Stimulated activated CD4-positive, alpha-beta T cell treated with anti-CD3 and anti-CD28 coated beads, Interleukin-12 subunit alpha, Interleukin-12 subunit beta, amount 100 ng/mL, for 24 hours (primary cell): ENCODE measurements at places on chromosomes 11 and 22.

GRCh38 chr11:10314199-10315072, 9.6 kb downstream of the ADM start:
- DNase-seq, result no peak

GRCh38 chr11:110219006-110219785, 77.2 kb downstream of the RDX start:
- no peak for DNase-seq

DNA sequence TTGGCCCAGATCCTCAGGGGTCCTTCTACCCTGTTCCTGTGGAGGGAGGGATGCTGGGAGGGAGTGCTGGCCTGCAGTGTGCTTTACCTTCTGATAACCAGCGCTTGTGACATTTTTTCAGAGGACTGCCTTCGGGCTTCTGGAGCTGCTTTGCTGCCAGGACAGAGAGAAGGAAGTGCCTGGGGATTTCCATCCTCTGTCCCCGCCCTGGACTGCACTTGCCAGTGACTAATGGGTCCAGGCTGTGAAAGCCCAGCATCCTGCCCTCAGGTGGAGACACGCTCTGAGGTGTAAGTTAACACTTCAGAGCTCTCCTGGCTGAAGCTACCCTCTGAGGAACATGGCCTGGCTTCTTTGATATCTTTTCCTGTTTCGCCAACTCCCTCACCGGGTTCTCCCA, 158.7 kb upstream of the SYT13 start:
- DNase-seq, result peak; percentile 1

DNA sequence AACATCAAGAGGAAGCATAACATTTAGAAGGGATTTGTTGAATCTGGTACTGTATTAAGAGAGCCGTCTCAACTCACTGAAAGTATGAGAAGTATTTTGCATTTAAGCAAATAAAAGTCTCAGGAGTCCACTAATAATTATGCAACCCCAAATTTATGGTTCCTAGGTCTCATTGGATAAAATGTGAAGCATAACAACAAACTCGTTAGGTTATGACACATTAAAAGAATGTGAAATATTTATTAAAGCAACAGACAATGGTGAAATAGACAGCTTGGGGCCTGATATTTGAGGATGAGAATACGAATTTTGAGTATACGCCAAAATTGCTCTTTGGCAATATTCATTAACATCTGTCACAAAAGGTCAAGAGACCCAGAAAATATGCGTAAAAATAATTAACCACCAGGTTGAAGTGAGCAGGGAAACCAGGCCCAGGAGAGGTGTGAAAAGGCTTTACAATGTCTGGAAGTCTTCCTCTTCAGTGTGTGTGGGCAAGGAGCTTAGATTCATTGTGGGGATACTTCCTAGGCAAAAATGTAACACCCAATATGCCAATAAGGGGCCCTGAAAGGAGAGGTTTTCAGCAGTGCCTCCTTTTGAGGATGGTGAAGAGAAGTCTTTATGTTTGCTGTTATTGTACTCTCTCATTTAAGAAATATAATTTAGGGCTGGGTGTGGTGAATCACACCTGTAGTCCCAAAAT, 89.2 kb downstream of the FDX1 start:
- no peak for DNase-seq

- no peak for DNase-seq
These were observed 97.0 kb upstream of the CD82 start for GRCh38 chr11:44468345-44468988.

DNA sequence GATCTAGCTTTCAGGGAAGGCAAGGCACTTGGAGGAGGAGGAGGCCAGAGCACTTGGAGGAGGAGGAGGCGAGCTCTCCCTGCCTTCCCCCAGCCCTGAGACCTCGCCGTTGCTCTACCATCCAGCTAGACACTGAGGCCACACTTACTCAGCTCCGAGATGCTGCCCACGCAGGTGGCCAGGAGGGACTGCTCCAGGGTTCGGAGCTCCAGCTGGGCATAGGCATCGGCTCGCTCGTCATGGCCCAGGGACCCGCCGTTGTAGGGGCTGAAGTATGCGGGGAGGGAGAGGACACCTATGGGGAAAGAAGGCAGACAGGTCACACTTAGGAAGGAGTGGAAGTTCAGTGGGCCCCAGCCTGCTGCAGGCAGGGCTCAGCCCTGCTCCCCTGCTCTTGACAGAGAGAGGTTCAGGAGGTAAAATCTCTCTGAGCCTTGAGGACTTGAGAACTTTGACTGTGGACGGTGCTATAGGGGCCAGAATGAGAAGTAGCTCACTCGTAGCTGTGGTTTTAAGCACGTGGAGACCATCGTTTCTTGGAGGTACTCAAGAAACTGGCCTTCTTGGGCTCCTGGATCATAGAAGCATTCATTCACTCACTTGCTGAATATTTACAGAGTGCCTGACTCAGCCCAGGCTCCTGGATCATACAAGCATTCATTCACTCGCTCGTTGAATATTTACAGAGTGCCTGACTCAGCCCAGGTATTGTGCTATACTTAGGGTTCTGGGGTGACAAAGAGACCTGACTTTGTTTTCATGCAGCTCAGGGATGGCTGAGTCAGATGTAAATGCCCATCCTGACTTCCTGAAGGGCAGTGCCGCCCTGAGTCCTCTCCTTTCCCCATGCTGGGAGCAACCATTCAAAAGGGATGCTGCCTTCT, 99.2 kb downstream of the NAT10 start:
- no peak for DNase-seq

- no peak for DNase-seq
These were observed 55.3 kb upstream of the BMAL1 start for GRCh38 chr11:13222285-13222684.

DNA sequence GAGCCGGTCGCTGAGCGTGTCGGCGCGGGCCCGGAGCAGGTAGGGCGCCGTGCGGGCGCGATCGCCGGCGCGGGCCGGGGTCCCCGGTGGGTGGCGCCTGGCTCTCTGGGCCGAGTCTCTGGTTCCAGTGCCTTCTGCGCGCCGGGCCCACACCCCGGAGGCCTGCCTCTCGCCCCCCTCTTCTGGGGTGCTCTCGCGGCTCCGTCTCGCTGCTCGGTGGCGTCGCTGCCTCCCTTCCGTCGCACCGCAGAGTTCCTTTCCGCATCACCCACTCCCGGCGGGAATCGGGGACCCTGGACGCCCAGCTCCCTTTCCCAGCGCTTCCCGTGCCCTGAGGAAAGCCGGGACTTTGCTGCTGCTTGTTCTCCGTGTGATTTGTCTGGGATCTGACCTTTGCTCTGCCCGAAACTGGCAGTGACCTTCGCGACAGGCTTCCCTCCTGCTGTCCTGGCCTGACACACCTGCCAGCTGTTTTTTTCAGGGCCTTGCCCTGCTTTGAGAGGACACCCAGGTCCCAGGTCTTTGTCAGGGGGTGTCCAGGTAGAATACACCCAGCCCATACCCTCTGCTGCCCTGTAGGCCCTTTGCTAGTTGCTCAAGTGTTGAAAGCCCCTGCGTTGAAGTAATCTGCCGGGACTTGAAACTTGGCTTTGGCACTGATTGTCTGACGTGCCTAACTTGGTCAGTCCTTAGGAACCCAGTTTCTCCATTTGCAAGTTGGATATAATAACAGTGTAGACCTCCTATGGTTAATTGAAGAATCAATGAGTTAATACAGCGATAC, 711 bp downstream of the FDX1 start:
- DNase-seq, result no peak

DNA sequence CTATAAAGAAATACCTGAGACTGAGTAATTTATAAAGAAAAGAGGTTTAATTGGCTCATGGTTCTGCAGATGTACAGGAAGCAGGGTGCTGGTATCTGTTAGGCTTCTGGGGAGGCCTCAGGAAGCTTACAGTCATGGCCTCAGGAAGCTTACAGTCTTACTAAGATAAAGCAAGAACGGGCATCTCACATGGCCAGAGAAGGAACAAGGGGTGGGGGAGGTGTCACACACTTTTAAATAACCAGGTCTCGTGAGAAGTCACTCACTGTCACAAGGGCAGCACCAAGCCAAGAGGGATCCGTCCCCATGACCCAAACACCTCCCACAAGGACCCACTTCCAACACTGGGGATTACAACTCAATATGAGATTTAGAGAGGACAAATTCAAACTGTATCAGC, 192.8 kb upstream of the B3GAT1 start:
- no peak for DNase-seq
